ENCODE measurements at places on chromosomes 11 and 22. TPM values are rescaled to one million over a fixed set of nuclear protein-coding genes. Genes with fewer than 3 reads are reported as not detected.

Gene TSPAN18
- total RNA-seq = not detected

Gene LIF
- under 0.01 TPM for total RNA-seq

Gene GALR3
- not detected for total RNA-seq

Gene GNAZ
- total RNA-seq = under 0.01 TPM

Gene SESN3
- total RNA-seq = 12.4 TPM

Gene C11orf16
- not detected for total RNA-seq

Gene CD3D
- total RNA-seq = not detected

Measured in bronchial epithelial cell (primary cell).